NCI-H1436 treated with DMSO at 0.1 percent for 48 hours (cell line): ENCODE measurements at places on chromosomes 1 and 21.

DNA sequence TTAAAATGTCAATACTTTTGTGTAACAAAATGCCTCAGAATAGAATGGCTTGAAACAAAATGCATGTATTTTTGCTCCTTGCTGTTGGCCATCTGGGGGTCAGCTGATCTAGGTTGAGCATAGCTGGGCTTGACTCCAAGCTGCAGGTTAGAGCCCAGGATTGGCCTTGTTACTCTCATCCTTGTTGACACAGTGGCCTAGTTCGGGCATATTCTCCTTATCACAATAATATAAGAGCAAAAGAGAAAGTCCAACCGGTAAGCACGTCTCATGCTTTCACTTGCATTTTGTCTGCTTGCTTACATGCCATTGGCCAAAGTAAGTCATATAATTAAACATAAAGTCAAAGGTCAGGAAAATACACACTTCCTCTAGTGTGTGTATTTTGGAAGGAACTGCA lies 456.2 kb downstream of the KCNT2 start:
- no peak for DNase-seq

DNA sequence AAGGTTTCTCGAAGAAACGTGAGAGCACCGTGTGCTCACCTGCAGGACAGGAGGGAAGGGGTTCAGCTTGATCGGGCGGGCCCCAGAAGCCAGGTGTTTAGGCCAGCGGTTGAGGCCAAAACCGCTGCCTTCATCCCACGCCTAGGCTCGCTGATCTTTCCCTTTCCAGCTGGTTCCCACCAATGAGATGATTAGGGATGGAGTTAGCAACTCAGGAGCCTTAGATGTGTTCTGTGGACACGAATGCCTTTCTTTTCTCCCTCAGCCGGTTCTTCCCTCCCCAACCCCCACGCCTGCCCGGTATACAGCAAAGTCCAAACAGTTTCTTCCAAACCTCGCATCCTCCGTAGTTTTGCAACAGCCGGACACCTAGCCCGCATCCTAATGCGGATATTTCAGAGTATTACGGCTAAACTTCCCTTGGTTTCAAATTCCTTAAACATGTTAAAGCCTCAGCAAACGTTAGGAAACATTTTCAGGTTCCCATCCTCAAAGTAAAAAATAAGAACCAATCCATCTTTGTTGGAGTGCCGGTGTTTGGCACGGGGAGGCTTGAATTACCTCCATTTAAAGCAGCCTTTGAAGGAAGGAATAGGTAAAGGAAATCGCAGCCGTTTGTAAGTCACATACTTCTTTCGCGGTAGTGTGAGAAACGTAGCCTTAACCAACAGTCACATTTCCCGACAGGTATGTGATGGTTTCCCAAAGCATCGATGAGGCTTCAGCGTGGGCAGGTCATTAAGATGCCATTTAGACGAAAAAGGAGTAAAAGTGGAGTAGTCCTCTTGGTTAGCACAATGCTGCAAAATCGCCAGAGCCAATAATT lies 1.1 kb downstream of the LRRC8C start:
- no peak for DNase-seq

GRCh38 chr1:8092657-8093056 lies 66.5 kb upstream of the ERRFI1 start:
- no peak for DNase-seq

DNA sequence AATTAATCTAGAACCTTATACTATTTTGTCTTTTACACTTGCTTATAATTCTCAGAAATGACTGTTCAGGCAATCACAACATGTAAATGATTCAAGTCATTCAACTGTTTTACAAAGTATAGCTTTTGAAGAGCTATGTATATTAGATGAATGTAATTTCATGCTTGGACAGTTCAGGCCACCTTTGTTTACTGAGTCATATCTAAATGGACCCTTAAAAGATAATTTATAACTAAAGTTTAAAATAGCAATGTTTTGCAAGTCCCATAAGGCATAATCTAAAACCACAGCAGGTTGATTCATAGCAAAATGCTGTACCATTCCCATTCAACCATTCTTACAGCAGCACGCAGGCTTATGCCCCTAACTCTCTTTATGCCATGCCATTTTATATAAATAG lies 64.8 kb downstream of the PIK3R3 start:
- no peak for DNase-seq

- DNase-seq: no peak
Measured at GRCh38 chr1:178921499-178921898, 50.6 kb upstream of the ANGPTL1 start.

- DNase-seq: no peak
Measured at GRCh38 chr1:150235294-150235851, 539 bp downstream of the ANP32E start.
